Putamen (tissue), 1 donor: ENCODE measurements at places on chromosomes 2 and 18.

- no peak for DNase-seq
These were observed 1077.9 kb upstream of the PIK3C3 start for GRCh38 chr18:40877096-40877495.

- no peak for DNase-seq
These were observed 19.2 kb downstream of the HNRNPLL start for GRCh38 chr2:38583524-38583923.

- no peak for DNase-seq
These were observed 335.6 kb upstream of the ID2 start for GRCh38 chr2:8346208-8346607.

DNA sequence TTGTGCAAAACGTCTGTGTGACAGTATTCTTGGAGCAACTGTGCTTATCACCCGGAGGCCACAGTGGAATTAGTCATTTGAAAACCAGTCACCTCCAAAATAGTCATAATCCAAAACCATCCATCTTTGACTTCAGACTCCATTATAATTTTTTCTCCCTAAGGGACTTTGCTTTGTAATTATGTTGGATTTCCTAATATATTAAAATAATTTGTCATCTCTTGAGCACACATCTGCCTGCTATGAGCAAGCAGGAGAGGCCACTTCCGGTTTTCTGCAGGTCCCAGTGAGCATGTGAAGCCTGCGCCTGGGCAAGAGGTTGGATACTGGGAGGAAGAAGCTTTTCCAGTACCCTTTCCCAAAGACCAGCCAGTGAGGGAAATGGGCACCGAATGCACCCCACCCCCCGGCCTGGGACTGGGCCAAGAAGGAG, 57.7 kb downstream of the ODC1 start:
- no peak for DNase-seq

DNA sequence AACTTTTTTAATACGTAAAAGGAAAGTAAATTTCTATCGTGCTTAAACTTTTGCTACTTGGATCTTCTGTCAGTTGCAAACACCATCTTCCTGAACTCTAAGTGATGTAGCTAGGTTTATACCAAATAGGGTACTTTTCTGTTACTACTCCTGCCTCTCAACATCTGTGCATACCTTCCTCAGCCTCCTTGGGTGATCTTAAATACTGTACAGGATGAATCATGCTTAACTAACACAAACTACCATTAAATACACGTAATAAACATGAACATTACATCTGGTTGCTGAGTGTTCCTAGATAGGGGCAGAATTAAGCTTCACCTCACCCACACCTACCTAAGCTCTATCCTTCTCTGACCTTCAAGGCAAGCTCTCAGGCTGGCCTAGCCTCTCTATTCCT, 398.0 kb downstream of the TXNL1 start:
- no peak for DNase-seq

- DNase-seq: no peak
These were observed 48.5 kb downstream of the ZNF516 start for GRCh38 chr18:76446321-76447257.

DNA sequence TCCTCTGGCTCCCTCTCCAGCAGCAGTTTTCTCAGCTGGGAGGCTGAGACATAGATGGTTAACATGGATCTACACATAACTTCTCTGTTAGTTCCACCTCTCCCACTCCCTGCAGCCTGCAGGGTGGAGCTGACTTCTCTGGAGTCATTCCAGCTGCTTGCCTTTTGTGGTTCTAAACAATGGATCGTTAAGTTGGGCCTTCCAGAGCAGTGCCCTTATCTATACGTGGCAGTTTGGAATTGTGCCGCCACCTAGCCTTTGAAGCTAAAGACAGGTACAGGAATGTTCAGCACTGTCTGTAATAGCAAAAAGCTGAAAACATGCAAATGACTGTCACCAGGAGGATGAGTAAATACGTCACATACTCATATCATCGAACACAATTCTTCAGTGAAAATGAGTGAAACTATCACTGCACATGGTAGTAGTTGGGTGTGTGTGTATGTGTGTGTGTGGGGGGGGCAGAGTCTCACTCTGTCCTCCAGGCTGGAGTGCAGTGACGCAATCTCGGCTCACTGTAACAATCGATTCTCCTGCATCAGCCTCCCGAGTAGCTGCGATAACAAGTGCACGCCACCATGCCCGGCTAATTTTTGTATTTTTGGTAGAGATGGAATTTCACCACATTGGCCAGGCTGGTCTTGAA, 50.3 kb downstream of the SH2D6 start:
- DNase-seq: no peak

DNA sequence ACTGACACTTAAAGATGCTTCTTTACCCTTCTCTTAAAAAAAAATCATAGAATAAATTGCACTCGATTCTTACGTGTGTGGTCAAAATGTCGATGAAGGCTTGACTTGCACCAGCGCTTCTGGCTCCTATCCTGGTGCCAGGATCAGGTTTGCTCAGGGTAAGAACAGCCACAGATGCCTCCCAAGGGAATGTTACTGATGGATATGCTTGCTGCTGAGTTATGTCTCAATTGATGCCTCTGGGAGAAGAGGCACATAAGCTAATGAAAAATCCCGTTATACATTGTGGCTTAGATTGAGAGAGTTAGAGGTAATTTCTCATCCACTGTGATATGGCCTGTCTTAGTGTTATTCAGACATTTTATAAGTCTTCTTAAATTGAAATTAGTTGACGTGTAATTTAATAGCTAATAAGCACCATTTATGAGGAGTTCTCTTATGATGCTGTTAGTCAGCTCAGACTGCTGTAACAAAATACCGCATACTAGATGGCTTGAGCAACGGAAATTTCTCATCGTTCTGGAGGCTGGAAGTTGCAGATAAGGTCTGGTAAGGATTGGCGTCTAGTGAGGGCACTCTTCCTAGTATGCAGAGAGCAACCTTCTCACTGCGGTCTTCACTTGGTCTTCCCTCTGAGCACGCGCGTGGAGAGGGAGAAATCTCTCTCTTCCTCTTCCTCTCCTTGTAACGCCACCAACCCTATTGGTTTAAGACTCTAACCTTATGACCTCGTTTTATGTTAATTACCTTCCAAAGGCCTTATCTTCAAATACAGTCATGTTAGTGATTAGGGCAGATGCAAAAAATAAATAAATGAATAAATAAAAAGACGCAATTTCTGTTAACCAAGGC, 116.6 kb upstream of the NOSTRIN start:
- no peak for DNase-seq

- no peak for DNase-seq
These were observed 221.6 kb downstream of the GPD2 start for GRCh38 chr2:156657809-156658208.

- no peak for DNase-seq
These were observed 18.3 kb upstream of the SLC39A10 start for GRCh38 chr2:195638750-195639149.

DNA sequence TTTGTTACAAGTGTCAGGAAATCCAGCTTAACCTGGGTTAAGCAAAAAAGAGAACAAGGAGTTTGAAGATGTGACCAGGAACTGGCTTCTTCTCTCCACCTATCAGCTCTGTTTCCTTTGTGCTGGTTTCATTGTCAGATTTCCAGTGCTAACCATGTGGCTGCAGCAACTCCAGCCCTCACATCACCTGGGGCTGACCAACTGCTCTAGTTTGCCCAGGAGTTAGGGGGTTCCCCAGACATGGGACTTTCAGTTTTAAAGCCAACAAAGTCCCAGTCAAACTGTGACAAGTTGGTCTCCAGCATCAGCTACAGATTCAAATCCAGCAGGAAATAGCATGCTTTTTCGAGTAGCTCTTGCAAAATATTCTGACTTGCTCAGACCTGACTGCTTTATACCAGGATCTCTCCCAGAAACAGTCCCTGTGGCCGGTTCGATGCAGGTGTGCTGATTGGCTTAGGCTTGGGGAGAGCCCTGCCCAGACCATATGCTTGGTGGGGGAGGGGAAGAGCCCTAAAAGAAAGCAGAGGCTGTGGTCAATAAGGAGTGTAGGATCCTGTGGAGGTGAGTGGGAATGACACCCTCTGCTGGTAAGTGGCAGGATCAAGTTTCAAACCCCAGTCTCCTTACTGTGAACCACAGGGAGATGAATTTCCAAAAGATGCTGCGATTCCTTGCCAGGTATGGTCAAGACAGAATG, 49.5 kb downstream of the KCNE4 start:
- DNase-seq: no peak

DNA sequence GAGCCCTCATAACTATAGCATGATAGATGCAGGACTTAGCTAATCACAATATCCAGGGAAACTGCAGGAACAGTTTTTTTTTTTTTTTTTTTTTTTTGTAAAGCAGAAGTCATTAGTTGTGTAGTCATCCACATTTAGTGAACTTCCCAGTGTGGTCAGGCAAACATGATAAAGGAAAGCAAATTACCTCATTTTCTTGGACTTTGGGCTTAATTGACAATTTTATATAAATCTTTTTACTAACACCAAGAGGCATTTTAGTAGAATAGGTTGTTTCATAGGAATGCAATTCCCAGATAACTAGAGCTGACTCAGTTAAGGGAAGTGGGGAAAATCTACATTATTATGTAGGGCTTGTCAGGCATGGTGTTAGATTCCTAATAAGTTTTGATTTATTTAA, 142.7 kb upstream of the GCFC2 start:
- DNase-seq: no peak

GRCh38 chr2:235055891-235056516, 104.2 kb downstream of the SH3BP4 start:
- DNase-seq: no peak

DNA sequence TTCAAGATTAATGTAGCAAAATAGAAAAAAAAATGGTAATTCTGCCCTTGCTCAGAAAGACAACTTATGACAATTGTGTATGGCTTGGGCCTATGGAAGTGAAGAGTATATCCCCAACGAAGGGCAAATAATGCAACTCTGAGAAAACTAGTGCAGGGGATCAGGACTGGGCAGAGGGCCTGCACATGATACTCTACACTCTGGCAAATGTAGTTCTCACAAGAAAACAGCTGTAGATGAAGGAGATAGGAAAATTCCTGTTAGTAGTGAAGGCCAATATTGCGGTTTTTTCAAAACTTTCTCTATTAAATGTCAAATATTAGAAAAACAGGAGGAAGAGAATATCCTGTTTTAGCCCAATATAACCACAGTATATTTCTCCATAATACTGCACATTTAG, 77.8 kb downstream of the SCN9A start:
- DNase-seq: no peak

DNA sequence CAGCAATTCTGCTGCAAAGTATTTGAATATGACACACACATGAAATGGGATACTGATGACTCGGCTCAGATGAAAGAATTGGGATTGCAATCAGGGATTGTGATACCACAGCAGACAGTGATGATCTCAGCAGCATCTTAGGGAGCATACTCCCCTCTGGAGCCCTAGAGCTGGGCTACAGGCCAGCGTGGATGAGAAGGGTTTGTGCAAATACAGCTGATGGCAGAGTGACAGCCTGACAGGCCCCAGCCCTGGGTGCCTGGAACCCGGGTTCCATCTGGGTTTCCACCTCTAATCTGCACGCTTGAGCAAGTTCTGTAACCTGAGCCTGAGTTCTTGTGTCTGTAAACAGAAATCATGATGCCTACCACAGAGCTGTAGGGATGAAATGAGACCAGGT, 418.0 kb downstream of the LRATD1 start:
- no peak for DNase-seq

DNA sequence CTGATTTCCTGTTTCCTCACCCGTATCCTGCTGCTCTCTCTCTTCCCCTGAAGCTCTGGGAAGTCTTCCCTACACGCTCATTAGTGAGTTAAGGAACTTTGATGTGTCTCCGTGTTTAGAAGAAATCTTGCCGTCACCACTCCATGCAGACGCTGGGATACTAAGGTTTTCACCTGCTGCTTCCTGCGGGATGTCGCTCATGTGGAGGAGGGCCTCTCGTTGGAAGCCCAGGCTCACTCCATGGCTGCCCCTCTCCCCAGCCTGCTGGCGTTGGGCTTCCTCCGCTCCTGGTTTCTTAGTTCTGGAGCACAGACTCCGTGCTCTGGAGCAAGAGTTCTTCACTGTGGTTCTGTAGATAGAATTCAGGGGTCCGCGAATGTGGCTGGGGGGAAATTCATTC, 326.3 kb downstream of the GBX2 start:
- DNase-seq: no peak

GRCh38 chr2:128493880-128494279, 175.2 kb upstream of the HS6ST1 start:
- no peak for DNase-seq

DNA sequence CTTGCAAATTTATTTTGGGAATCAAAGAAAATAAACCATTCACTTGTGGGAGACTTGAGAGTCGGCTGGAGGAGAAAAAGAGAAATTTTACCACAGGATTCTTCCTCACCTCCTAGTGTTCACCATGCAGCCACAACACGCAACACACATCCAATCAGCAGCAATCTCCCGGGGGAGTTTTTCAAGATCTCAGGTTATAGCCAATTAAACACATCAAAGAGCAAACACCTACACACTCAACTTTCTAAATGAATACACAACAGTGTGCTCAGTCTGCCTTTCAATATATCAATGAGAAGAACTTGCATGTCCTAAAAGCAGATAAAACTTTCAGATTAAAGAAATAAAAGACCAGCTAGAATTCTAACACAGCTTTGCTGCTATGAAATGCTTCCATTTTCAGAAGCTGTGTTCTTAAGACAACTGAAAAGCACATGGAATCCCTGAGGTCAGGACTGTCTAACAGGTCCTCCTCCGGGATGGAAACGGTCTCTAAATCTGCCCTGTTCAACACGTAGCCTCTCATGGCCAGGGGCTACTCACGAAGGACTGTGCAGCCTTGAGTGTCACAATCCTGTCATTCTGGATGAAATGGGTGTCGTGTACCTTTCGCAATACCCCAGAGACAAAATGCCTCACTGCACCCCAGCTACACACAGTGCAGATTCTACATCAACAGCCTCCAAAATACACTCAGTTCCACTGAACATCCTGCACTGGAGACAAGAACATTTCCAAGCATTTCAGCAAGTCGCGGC, 84.2 kb downstream of the ZNF516 start:
- DNase-seq: no peak

- DNase-seq: peak; percentile 61
These were observed 2.2 kb downstream of the RND3 start for GRCh38 chr2:150485114-150485870.

- no peak for DNase-seq
These were observed 6.9 kb downstream of the CDH20 start for GRCh38 chr18:61340148-61340547.

DNA sequence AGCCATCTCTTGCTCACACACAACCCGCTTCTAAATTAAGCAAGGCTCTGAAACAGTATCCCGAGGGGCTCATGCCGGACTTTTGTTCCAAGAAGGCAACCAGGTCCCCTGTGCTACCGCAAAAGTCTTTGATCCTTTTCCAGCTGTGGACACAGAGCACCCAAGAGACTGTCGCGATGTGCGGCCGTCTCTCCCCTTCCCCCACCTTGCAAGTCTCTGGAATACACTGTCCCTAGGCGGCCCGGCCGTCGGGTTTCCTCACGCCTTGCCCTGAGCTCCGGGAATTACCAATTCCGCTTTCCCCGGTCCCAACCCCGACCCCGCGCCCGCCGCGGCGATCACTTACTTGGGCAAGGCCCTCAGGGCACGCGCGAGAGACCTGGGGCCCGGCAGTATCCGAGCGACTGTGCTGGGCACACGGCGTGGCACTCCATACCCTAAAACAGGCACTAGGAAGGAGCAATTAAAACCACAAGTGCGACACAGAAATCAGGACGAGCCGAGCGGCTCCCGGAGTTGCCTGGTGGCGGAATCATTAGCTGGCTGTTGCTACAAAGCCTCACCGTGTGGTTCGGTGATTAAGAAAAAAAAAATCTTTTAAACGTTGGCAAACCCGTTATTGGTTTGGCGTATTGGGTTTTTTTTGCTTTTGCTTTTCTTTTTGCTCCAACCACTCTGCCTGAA, 2.2 kb upstream of the DLX1 start:
- no peak for DNase-seq

GRCh38 chr2:145739681-145740080, 1219.8 kb upstream of the ZEB2 start:
- no peak for DNase-seq

GRCh38 chr2:20590704-20591515, 60.0 kb downstream of the HS1BP3 start:
- DNase-seq: no peak
